ENCODE measurements at places on chromosomes 3 and 15.

DNA sequence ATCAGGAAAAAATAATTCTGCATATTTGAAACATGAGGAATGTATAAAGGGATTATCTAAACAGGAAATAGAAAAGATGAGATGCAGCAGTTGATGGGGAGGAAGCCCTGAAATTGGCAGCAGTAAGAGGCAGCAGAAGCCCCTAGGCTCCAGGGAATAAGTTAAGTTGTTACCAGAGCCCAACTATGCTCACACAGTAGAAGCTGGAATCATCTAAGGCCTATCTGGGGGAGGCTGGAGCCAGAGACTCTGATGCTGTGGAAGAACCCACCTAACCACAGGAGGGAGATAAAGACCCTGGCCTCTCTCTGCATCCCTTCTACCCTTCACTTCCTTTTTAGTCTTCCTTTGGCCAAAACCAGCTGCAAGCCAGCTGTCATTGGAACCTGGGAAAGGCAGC is 519.7 kb downstream of the DIPK2A start:
- DNase-seq: no peak

- no peak for DNase-seq
Measured at GRCh38 chr3:184500344-184500923, 61.2 kb upstream of the EPHB3 start.

DNA sequence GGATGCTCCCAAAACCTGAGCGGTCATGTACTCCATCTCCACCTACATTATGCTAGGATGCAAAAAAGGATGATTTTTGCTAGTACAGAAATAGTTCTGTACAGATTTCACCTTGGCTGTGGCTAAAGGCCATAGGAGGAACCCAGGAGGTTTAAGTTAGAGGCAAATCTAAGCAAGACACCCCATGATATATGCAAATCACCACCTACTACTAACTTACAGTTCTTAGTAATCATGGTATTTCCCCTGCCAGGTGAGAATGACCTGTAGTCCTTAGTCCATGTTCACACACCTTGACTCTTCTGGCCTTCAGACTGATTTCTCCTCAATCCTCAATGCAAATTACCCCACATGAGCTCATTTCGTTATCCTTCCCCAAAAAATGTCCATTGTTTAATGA is 154.2 kb downstream of the IMPG2 start:
- no peak for DNase-seq

GRCh38 chr15:35529784-35530183 is 16.2 kb downstream of the DPH6 start:
- no peak for DNase-seq

- DNase-seq: no peak
Measured at GRCh38 chr3:160129459-160130061, 95.7 kb upstream of the C3orf80 start.

GRCh38 chr3:119628390-119628789 is 30.7 kb downstream of the PLA1A start:
- DNase-seq: no peak

GRCh38 chr3:146077181-146077580 is 83.8 kb downstream of the PLOD2 start:
- no peak for DNase-seq

- DNase-seq: no peak
Measured at GRCh38 chr3:153050978-153051377, 111.0 kb upstream of the RAP2B start.

- peak; percentile 32 for DNase-seq
Measured at GRCh38 chr15:73308305-73308704, 60.5 kb downstream of the HCN4 start.

- peak; percentile 70 for DNase-seq
Measured at GRCh38 chr3:19147905-19148767, at the start of gene KCNH8. TSS of gene KCNH8 (plus strand) at chr3:19148510. CDS start at chr3:19148720, 210 bp downstream.

DNA sequence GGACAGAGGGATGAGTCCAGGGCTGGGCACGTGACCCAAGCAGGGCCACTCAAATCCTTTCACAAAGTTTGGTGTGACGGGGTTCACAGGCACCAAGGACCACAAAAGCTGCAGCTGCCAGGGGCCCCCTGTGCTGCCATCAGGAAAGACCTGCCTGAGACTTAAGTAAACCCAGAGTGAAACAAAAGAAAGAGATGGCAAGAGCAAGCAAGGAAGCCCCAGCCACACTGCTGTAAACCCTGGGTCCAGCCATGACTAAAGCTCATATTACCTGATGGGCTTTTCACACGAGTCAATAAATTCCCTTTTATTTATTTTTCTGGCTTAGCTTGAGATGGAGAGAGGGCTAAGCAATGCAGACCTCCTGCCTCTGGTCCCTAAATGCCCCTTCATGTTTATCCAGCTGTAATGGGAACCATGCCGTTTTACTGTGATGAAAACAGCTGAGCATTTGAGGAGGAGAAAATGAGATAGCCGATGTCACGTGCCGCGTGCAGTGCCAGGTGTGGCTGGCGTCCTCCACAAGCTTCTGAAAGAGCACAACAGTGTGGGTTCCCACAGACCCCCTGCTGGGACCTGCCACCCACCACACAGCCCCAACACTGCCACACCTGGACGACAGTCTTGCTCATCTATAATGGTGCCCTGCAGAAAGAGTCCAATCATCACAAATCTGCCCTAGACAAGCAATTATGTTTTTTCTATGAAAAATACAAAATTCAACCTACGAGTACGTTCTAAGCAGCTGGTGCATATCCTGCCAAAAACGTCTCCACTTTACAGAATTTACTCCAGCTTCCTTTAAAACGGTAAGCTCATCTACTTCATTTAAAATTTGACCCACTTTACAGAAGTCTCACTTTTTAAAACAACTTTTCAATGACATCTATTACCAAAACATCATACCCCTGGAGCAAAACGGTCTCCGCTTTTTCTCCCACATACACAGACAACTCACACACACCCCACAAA is 34.2 kb downstream of the ADAMTS17 start:
- DNase-seq: peak; percentile 82

DNA sequence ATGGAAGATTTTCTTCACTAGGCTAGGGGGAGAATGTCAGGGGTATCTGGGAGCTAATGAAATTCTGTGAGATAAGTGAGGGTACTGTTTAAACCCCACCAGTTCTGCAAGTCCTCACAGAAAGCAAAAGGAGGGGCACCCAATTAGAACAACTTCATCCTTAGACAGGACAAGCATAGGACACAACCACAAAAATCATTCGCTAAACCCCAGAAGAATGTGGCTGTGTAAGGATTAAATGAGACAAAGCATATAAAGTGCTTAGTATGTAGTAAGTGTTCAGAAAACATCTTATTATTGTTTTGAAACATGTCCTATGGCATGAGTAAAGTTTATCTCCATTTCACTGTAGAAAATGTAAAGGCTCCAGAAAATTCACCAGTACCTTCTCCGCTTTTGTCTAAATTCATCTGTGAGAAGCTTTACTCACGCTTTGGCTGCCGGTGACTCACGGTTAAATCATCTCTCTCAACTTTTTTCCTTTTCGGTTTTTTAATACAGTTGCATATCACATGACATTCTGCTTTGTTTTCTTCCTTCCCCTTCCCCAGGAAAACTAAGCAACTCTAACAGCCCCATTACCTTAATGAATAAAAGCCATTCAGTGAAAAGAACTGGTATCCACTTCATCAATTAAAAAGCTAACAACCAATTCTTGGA is 1.7 kb downstream of the CLRN1 start:
- no peak for DNase-seq

DNA sequence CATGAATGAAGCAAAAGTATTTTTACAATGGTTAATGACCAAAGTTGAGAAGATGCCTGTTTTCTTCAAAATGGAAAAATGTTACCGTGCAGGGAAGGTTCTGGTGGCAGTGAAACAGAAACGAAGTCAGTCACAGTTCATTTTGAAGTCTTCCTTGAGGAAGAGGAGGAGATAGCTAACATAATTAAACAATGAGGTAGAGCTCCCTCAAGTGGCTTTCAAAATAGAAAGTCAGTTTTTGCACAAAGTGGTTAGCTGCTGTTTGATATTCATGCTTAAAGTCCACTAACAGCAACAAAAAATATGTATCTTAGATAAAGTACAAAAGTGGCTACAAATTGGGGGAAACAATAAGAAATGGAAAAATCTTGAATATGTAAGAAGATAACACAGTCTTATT is 87.3 kb downstream of the TFG start:
- no peak for DNase-seq

DNA sequence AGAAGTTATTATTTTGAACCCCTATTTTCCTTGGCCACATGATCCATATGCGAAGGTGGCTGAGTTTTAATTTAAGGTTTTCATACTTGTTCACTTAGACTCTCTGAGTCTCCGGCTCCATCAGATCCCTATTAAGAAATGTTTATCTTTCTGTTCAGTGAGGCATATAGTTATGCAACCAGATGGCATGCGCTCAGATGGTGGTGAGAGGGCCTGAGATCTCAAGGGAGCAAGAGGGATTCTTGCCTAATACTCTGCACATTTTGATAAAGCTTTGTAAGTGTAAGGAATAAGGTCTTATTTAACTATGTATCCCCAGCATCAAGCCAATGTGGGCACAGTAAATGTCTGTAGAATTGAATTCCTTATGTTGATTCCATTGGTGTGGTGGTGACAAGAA is 78.9 kb upstream of the DPH6 start:
- no peak for DNase-seq

DNA sequence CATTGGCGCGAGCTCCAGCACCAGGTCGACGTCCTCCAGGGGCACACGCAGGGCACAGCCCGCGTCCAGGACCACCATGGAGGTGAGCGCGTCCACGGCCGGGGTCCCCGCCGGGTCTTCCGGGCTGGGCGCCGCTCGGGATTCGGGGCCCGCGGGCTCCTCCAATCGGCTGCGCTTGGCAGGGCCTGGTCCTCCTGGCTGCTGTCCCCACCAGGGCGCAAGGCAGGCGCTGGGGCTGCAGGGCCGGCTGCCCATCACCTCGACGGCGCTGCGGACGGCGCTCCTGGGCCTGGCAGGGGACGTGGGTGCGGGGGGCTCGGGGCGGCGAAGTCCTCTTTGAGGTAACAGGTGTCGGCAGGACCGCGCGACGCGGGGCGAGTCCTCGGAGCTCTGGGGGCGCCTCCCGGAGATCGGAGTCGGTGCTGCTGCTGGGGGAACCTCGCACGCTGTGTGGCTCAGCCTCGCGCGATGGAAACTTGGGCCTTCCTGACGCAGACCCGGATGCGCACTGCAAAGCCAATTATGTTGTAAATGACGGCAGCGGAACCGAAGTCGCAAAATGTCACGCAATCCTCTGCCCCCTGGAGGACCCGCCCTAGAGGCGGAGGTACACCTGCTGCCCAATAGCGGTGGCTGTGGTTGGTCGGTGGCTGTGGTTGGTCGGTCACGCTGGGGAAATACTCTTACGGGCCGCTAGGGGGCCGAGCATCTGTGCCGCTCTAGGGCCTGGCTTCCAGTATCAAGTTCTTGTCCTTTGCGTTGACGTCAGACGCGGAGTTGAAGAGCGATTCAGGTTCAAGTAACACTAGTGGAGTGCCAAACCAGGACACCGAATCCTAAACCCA is at the start of gene PRR23C:
Gene PRR23C (minus strand): TSS at position 527 of the 845 bp plus-strand sequence. CDS start 272 bp downstream, at position 255.
- no peak for DNase-seq

DNA sequence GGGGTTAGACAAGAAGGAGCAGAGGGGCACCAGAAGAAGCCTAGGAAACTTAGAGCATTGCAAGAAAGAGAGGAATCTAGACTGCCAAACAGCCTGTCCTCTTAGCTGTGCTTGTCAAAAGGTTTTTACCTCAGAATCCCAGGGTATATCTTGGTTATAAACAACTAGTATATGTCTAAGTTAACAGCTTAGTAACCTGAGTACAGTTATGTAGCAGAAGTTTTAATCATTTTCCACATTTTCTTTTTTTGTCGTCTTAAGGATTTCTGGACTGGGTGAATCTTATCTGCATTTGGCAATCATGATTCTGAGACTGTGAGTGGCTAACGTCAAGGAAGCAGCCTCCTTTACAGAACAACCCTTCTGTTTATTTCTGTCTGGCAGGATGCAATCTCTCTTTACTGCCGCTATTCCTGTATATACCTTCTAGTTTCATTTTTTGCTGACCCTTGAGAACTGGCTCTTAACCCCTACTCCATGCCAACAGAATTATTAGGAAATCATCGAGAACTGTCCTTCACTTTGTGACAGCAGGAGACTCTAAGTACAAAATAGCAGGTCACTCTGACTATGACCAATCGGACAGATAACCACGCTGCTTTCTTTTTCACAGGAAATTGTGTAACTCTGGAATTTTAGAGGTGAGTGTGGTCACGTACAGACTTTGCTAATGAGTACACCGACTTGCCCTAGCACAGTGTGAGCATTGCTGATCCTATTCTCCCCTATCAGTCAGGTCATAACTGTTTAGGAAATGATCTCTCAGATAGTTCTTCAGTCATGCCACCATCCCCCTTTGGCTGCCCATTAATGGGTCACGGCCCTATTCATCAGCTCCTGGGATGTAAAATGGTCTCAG is 3.3 kb upstream of the CP start:
- DNase-seq: no peak

DNA sequence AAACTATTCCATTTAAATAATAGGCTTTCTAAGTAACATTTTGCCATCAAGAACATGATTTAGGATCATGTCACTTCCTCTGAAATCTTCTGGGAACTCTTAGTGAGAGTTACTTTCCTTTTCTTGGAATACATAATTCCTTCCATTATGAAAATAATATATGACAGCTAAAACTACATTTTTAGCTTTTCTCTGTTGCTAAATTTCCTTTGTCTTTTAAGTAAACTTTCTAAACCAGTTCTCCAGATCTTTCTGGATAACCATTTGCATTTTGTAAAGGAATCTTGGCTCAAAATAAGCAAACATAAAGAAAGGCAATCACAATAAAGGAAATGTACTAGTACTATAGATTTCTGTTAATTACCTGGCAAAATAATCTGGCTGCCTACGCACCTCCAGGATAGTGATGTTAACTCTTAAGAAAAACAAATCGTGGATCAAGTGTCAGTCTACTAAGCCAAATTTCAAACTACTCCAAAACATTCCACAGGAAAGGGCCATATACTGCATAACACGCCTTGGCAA is 165.7 kb downstream of the ZNF385D start:
- no peak for DNase-seq

DNA sequence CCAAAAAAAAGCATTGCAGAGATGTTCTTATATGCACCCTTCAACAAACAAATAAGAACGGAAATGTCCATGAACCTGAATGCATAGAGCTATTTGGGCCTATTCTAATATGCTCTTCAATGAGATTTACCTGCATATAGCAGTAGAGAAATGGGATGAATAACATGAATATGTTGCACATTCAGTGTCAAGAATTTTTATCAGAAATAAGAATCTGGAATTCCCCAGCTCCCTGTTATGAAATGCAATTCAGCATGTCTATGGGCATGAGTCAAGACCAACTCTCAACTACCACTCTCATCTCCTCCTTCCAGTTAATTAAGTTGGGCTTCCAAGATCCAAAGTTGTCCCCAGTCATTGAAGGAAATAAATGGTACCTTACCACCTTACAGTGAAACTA is 133.7 kb upstream of the ALCAM start:
- no peak for DNase-seq
